ENCODE measurements at places on chromosomes 16 and 17.

- DNase-seq: no peak
Observed at GRCh38 chr16:60110531-60110930, 1376.4 kb upstream of the GOT2 start.

- DNase-seq: no peak
Observed at GRCh38 chr16:53968896-53969295, 264.9 kb downstream of the FTO start.

DNA sequence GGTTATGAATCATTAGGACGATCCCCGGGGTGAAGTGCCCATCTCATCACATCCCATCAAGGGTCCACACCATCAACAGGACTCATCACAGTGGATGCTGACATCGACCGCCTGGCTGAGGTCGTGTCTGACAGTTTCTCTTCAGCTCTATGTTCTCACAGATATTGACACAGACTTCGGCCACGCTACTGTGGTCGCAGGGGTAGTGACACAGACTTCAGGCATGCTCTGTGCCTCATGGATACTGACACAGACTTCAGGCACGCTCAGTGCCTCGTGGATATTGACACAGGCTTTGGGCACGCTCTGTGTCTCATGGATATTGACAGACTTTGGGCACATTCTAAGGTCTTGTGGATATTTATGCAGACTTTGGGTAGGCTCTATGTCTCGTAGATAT lies 50.1 kb downstream of the KLHDC4 start:
- peak; percentile 15 for DNase-seq

DNA sequence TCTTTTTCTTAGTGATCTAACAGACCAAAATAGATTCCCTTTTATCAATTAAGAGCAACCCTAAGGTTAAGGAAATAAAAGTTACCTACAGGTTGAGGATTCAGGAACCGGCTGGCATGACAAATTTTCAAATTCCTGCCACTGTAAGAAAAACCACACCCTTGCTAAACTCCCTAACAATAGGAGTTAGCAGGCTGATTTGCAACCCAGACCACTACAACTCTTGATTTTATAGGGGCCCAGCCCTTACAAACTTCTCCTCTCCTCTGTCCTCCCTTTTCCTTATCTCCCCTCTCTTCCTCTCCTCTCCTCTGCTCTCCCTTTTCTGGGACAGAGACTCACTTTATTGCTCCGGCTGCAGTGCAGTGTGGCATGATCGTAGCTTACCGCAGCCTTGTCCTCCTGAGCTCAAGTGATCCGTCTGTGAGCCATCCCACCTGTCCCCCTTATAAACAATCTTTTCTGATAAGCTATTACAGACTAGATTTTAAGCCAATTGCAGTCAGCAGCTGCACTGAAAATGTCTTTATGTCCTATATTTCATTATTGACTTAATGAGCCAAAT lies 418.9 kb downstream of the CDH8 start:
- DNase-seq: no peak

- DNase-seq: no peak
Observed at GRCh38 chr16:25978218-25978617, 286.5 kb downstream of the HS3ST4 start.

DNA sequence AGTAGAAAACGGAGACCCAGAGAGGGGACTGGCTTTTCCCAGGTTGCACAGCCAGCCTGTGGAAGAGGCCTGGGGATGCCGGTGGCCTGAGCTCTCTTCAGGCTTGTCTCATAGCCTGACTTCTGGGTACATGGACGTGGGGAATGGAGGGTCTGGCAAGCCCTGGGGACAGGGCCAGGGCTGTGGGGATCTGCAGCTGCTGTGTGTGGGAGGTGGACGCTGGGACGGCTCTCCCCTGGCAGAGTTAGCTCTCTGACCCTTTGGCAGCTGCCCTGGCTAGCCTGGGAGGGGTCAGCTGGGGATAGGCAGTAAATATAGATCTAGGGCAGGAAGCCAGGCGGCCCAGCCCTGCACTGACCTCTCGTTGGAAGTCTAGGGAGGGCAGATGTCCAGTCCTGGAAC lies 20.5 kb downstream of the SLC4A1 start:
- DNase-seq: no peak

GRCh38 chr17:41965694-41966462 lies 717 bp upstream of the CNP start:
- DNase-seq: peak; percentile 27

DNA sequence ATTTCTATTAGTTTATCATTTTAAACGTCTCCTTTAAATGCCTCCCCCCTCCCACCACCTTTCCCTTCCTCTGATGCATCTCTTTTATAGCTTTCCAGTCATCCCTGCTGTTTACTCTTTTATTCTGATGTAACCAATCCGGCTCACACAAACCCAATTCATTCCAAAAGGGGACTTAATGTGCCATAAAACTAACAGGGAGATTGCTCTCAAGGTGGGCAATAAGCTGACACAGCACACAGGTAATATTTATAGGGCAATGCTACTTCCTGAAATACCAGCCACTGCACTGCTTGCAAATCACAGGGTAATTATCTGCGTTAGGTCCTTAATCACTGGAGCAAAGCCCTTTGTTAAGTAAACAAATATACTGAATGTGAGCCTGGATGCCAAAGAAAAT lies 23.3 kb upstream of the CA10 start:
- no peak for DNase-seq

GRCh38 chr17:68544111-68544915 lies 32.1 kb downstream of the PRKAR1A start:
- DNase-seq: no peak

DNA sequence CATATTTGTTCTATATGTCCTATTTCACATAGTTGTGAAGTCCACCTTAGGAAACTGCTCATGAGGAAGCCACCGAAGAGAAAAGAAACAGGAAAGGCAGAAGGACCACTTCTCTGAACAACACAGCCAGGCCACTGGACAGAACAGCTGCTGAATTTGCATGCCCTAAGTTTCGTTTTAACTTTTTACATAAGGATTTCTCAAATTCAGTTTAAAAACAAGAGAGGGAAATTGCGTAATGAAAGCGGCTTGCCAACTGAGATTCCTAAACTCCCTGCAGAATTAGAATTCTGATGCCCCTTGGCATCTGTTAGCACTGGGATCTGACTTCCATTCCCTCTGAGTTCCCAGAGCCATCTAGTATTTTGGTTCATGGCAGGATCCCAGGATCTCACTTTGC lies 5.0 kb upstream of the CCL8 start:
- peak; percentile 37 for DNase-seq

- DNase-seq: no peak
Observed at GRCh38 chr17:4947010-4947410, 1.3 kb downstream of the PFN1 start.

- no peak for DNase-seq
Observed at GRCh38 chr17:77439189-77440018, 298.6 kb downstream of the SEC14L1 start.

GRCh38 chr16:58121132-58121531 lies 8.0 kb downstream of the CFAP20 start:
- DNase-seq: no peak

- peak; percentile 67 for DNase-seq
Observed at GRCh38 chr16:86508947-86509758, 1.2 kb upstream of the FOXF1 start.

GRCh38 chr16:60120586-60120985 lies 1386.5 kb upstream of the GOT2 start:
- DNase-seq: no peak

GRCh38 chr16:58537124-58537906 lies 22.0 kb downstream of the SETD6 start:
- DNase-seq: no peak

- no peak for DNase-seq
Observed at GRCh38 chr17:82440469-82440981, 10.0 kb downstream of the CYBC1 start.

DNA sequence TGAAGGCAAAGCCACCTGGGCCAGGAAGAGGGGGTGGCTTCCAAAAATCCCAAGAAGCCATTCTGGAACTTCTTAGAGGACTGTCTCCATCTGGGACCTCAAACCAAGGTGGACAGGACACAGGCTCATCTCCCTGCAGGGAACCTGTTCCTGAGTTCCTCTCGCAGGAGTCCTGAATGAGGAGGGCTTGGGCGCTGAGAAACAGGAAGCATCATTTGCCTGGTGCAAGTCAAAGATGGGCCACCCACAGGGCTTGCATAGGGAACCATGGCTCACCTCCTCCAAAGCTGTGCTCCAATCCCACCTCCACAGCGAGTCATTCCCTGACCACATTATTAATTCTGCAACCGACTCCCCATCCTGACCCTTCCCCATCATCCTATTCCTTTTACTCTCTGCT lies 55.0 kb upstream of the RPL38 start:
- no peak for DNase-seq

DNA sequence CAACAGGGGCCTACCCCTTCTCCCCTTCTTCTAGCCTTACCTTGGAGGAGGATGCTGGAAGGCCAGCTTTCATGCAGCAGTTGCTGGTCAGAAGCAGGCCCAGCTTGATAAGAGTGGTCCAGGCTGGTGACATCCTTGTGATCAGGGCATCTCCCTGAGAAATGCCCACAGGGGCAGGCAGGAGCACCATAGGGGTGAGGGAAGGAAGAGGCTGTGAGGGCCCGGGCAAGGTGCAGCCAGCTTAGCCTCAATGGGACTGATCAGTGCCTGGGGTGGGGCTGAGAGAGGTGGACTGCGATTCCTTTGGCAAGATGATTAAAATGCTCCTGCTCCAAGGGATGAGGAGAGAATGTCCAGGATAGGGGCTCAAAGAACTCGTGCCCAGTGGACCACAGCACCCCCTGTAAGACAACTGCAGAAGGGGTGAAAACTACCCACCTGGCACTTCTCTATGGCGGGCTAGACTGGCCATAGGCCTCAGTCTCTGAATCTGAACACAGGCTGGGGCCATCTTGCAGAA lies 9.5 kb upstream of the GALK1 start:
- DNase-seq: no peak

Data from fibroblast of skin of abdomen (primary cell).